ENCODE measurements at places on chromosomes 7 and 10. TPM values are rescaled to one million over a fixed set of nuclear protein-coding genes. Genes with fewer than 3 reads are reported as not detected.

GRCh38 chr7:6250364-6250833 lies 22.0 kb downstream of the CYTH3 start:
- no peak for DNase-seq

DNA sequence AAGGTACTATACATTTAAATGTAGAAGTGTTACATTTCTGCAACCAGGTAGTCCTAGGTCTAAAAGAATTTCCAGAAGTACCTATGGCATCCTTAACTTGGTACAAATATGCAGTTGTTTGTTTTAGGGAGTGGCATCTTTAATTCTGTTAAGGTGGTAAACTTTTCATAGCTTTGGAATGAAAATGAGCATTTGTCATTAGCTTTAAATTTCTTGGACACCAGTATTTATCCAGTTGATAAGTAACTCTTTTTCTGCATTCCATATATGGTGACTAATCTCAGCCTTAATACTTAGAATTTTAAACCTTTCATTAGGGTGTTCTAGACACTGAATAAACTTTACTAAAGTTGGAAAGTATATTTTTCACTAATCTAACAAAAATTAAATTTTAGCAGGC lies 10.8 kb downstream of the SLF2 start:
- DNase-seq = no peak

DNA sequence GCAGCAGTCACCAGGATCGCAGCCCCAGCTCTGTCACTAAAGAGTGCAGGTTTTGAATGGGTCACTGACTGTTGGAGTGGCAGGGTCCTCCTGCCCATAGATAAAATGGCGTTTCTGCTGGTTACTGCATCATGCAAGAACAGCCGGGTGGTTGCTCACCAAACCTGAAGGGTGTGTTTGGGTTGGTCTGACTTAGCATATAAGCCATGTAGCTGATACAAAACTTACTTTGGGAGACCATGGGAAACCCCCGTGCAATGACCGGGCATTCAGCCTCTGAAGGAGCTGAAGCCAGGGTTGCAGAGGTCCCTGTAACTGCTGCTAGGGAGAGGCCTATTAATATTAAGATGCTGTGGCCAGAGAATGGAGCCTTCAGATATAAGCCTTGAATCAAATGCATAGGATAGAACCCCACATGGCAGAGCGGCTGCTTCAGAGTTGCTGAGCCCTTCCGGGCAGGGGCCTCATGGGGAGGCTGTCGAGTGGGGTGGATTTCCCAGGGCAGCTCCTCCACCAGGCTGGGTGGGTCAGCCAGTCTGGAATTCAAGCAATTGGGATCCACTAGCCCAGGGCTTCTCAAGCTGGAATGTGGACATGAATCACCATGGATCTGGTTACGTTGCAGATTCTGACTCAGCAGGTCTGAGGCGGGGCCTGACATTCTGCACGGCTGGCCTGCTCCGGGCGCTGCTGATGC lies 70.9 kb upstream of the CTBP2 start:
- DNase-seq = peak; percentile 94

GRCh38 chr10:113788604-113789083 lies 37.2 kb downstream of the PLEKHS1 start:
- peak; percentile 55 for DNase-seq

DNA sequence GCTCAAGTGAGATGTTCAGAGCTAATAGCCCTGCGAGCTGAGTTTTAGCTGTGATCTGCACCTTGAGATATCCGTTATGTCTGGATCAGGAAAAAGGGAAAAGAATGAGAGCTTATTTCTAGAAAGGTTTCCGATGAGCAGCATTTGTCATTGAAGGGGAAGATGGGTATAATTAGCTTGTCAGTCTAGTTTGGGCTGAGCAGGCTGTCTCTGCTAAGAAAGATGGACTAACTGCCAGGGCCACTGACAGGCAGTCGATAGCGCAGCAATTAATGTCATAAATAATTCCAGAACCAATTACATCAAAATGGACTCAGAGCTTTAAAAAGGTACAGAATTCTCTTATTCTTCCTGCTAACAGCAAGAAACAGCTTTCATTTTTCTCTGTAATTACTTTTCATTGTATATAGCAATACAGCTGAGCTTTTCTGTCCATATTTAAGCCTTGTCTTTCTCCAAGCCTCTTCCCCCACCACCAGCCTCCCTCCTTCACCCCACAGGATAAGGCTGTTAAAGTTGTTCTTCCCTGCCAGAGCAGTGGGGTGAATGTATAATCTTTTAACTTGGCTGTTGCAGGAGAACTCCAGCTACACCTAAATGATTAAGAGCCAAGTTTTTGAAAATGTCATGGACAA lies 1006.5 kb downstream of the KCNMA1 start:
- no peak for DNase-seq

GRCh38 chr10:5478694-5479305 lies 20.6 kb downstream of the CALML5 start:
- DNase-seq = no peak

DNA sequence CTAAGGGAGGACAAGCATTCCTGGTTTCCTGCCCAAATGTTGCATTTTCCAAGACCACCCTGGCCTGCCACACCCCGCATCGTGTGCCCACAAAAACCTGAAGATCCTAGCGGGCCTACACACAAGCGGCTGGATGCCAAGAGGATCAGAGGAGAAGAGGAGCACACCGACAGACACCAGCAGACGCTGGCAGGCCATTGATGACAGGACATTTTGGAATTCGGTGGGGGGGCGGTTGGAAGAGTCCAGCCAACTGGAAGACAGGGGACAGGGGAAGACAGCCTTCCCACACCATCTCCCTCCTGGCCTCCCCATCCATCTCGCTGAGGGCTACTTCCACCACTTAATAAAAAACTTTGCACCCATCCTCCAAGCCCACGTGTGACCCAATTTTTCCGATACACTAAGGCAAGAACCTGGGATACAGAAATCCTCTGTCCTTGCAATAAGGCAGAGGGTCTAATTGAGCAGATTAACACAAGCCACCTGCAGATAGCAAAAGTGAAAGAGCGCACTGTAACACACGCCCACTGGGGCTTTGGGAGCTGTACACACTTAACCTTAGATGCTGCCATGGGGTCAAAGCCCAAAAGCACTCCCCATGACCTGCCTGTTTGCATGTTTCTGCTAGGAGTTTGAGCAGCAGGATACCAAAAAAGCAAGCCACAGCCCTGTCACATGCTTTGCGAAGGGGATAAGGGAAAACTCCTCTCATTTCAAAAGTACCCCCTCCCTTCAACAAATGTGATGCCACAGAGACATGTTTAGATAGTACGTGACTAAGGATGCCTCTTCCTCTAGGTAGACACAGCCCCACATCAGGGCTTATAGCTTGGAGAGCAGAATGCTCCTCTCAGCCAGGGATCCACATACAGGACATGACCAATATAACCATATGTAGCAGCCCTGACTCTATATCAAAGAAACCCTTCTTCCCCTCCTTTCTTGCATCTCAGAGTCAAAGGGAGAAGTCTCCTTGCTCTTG lies 13.4 kb upstream of the SMNDC1 start:
- DNase-seq = no peak

The STARD3NL gene
- total RNA-seq = 68.7 TPM

The BAIAP2L1 gene
- total RNA-seq = 32.5 TPM

GRCh38 chr7:50739744-50740435 lies 42.8 kb downstream of the GRB10 start:
- no peak for DNase-seq

The FKBP9 gene
- total RNA-seq = 107 TPM

The HMX2 gene
- total RNA-seq = 0.34 TPM

- DNase-seq = no peak
Measured at GRCh38 chr10:42864575-42864974, 82.0 kb downstream of the BMS1 start.

- DNase-seq = no peak
Measured at GRCh38 chr7:149875396-149875795, 1.6 kb downstream of the ATP6V0E2 start.

DNA sequence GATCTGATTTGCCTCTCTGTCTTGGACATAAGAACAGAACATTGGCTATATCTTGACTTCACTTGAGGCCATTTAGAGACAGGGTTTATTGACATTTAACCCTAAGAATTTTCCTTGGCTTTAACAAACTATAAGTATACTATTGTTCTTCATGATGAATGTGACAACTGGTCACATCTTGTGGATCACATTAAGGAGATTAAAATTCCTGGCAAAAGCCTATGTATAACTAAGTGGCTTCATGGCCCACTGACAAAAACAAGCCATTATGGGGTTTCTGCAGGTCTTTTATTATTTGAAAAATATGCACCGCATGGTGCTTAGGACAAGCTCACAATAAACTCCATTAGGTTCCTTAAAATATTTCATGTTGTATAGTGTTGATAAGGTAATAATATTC lies 54.8 kb downstream of the THNSL1 start:
- no peak for DNase-seq

GRCh38 chr10:63707254-63707910 lies 186.2 kb downstream of the REEP3 start:
- peak; percentile 98 for DNase-seq

The LOXL4 gene
- 5.7 TPM for total RNA-seq

The PNLIPRP1 gene
- total RNA-seq = not detected

The TDRD1 gene
- total RNA-seq = not detected

The MRLN gene
- total RNA-seq = not detected

The ZNF727 gene
- total RNA-seq = not detected

- peak; percentile 37 for DNase-seq
Measured at GRCh38 chr10:13815756-13816155, 229.0 kb downstream of the PRPF18 start.

DNA sequence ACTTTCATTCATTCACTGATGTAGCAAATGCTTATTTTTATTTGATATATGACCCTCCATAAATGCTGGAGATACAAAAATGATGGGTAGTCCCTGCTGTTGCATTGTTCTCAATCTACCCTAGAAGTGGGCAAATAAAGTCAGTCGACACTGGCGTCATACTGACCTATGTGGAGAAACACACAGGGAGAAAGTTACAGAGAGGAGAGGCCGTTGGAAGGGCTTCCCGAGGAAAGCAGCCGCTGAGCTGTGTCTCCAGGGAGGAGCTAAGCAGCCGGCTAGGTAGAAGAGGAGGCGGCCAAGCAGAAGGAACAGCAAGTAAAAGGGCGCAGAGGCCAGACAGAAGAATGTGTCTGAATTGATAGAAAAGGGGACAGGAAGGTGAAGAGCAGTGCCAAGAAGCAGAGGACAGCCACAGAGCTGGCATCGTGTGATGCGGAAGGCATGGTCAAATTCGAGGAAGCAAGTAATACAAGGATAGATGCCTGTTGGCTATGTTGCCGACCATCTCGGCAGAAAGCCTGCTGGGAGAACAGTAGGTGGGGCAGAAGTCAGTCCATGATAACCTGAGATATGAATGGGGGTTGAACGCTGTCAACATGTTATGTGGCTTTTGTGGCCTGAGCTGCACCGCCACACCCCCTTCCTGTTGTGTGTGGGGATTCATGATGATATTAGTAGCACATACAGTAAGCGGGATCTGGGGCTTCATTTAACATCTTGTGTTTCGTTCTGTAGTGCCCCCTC lies 25.9 kb downstream of the ST8SIA6 start:
- DNase-seq = no peak

The TMEM229A gene
- total RNA-seq = not detected

- DNase-seq = no peak
Measured at GRCh38 chr7:111174510-111174909, 83.6 kb downstream of the LRRN3 start.

DNA sequence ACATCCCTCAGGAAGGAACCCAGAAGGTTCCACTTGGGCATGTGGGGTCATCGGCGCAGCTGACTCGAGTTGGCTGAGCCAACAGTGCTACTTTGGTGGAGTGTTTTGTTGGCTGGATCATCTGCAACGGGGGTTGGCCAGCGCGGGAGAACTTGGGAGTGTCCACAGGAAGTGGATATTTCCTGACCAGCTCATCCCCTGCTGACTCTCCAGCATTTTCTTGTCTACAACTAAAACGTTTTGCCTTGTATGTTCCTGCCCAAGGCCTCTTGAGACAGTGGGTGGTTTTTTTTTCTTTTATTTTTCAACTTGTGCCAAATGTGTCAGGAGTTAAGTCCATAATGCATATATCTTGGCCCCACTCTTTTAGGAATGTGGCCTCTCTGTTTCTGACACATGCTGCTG lies 208.6 kb downstream of the ZNF365 start:
- no peak for DNase-seq

- no peak for DNase-seq
Measured at GRCh38 chr10:129764901-129765663, 199.0 kb downstream of the EBF3 start.

DNA sequence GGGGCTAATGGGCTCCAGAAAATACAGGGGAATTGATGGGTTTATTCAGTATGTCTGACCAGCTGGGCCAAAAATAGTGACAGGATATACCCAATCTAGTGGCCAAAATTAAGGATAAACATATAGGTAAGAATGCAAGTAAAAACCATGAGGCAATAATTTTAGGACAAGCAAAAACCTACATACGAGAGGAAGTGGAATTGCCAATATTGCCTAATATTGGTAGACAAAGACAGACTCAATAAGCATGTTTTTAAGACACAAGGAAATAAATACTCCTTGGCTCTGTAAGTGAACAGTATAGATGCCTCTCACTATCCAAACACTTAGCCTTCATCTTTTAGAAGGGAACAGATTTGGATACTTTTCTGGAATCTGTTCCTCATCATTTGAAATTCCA lies 51.0 kb downstream of the ATXN7L1 start:
- no peak for DNase-seq

DNA sequence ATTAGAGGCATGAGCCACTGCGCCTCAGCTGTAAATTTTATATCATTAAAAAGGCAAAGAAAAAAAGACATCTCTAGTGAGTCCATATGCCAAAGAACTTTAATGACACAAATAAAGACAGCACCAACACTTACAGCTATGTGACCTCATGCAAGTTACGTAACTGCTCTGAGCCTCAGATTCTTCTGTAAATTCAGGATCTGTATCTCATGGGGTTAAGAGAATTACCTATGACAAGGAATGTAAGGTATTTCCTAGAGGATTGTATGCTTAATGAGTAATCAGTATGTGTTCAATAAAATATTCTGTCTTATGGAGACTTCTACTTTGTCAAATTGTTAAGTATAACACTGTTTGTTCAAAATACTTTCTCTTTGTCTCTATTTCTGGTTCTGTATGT lies 274.0 kb upstream of the GLI3 start:
- no peak for DNase-seq

DNA sequence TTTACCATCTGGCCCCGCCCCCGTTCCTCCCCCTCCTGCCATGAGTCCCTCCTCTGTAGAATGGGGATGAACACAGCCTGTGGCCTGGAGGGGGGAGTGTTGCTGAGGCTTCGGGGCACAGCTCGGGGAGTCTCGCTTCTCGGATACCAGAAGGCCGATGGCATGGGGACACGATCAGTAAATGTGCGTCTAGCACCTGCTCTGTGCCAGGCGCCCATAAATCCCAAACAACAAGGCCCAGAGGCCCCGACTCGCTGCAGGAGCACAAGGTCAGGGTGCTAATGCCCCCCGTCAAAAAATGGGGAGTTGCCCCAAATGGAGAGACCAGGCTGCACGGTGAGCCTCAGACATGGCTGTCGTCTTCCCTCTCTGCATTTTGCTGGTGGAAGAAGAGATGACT lies 40.7 kb downstream of the JAKMIP3 start:
- no peak for DNase-seq

GRCh38 chr10:7576340-7576739 lies 90.4 kb downstream of the ITIH5 start:
- no peak for DNase-seq

The ARPC1A gene
- total RNA-seq = 216 TPM
